ENCODE measurements at places on chromosomes 16 and 17.

- DNase-seq = no peak
Observed at GRCh38 chr17:71458322-71458721, 662.5 kb upstream of the SOX9 start.

- no peak for DNase-seq
Observed at GRCh38 chr17:72661945-72662826, 430.3 kb downstream of the SLC39A11 start.

DNA sequence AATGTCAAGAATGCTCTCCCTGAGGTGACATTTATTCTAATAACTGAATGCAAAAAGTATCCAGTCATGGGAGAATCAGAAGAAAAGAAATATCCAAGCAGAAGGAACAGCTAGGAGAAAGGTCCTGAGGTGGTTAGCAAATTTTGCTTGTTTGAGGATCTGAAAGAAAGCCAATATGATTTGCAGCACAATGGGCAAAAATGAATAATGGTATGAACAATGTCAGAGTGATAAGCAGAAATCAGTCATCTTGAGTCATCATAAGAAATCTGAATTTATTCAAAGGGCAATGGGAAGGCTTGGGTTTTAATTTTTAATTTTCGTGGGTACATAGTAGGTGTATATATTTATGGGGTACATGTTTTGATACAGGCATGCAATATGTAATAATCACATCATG lies 68.5 kb downstream of the BRIP1 start:
- DNase-seq = no peak

DNA sequence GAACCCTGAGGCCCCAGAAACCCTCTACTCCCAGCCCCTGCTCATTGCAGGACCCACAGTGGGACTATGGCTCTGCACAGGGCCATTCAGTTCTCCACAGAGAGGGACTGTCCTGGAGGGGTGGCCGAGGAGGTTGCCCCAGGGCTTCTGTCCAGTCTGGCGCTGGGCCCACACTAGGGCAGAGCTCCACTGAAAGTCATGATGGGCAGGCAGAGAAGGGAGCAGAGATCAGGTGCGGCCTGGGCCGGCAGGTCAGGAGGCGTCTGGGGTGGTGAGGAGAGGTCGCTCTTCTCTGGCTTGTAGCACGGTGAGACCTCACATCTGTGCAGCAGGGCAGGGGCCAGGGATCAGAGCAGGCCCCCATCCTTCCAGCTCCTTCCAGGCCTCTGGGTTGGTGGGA lies 13.0 kb upstream of the PIK3R6 start:
- DNase-seq = no peak

GRCh38 chr17:69960755-69961154 lies 114.3 kb upstream of the KCNJ16 start:
- no peak for DNase-seq

DNA sequence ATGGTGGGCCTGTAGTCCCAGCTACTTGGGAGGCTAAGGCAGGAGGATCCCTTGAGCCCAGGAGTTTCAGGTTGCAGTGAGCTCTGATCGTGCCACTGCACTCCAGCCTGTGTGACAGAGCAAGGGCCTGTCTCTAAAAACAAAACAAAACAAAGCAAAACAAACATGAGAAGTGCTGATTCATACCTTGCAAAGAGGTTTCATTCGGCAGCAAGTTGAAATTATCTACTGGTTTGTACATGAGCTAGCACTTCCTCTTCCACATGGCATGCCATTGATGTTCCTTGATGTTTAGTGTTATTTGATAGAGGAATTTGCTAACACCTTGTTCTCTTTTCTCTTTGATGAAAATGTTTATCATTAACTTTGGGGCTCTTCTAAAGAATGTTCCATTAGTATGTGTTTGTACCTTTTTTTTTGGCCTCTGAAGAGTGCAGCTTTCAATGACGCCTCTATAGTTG lies 50.6 kb downstream of the SPECC1 start:
- no peak for DNase-seq

GRCh38 chr16:73196670-73197069 lies 148.7 kb upstream of the ZFHX3 start:
- DNase-seq = no peak

- no peak for DNase-seq
Observed at GRCh38 chr17:53837131-53837530, 14.4 kb downstream of the KIF2B start.

GRCh38 chr16:641326-642188 lies at the start of gene MCRIP2:
Gene MCRIP2, plus strand, starts transcription at chr16:641828. Its CDS starts 164 bp downstream, at chr16:641992.
- peak; percentile 48 for DNase-seq

DNA sequence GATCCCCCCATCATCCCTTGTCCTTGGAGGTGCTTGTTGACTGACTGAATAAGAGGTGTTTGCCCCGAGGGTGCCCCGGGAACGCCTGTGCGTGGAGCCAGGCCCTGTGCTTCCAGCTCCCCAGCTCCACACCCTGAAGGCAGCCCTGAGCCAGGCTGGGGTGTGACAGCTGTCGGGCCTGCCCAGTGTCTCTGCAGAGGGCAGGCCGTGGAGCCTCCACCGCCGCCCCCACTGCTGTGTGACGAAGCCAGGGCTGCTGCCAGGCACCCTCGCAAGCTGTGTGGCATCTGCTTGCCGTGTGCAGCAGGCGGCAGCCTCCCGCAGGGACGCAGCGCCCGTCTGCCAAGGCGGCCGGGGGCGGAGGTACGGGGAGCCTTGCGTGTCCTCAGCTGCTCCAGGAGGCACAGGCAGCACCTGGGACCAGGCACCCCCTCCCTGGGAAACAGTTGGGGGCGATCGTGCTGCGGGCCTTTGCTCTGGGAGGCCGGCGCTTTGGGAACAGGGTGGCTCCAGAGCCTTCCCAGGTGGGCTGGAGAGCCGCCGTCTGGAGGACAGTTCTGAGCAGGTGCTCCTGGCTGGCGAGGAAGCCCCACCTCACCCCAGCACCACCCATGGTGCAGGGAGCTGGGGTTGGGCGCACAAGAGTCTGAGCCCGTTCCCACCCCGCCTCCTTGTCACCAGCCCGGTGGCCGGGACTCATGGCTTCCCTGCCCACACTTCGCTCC lies 26.6 kb downstream of the GSE1 start:
- no peak for DNase-seq
